ENCODE measurements at places on chromosomes 2 and 18.

- DNase-seq: no peak
Measured at GRCh38 chr2:204574486-204574885, 29.2 kb downstream of the PARD3B start.

DNA sequence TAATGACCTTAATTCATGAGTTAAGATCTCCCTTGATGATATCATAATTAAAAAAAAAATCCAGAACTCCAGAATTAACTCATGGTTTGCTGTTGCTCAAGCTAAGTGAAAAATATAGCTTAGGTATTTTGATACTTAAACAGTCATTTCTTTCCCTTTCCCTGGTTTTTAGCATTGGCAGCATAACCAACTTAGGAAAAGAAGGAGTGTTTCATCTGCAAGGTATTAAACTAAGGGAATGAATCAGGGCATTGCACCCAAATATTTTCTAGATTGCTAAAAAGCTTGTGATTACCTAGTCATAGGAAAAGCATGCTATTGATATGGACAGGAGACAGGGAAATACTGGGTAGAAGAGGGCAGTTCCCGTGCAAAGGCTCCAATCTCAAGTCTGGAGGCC lies 207.2 kb downstream of the LRP1B start:
- no peak for DNase-seq

- DNase-seq: no peak
Measured at GRCh38 chr18:57029761-57030160, 117.1 kb upstream of the BOD1L2 start.

DNA sequence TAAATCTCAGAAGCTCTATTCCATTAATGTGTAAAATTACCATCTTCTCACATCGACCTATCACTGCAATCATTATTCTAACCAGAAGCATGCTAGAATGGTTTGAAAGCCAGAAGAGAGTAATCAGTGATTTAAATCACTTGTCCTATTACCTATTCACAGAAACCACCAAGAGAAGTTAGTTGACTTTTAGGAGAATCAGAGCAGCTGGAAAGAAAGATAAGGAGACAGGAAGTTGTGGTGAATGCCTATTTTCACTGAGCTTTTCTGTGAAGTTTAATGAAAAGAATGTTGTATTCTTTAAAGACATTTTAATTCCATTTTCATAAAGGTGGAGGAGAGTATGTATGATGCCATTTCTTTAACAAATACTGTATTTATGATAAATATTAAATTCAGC lies 352.6 kb upstream of the CRIM1 start:
- DNase-seq: no peak

GRCh38 chr2:8574196-8575037 lies 107.4 kb upstream of the ID2 start:
- no peak for DNase-seq

DNA sequence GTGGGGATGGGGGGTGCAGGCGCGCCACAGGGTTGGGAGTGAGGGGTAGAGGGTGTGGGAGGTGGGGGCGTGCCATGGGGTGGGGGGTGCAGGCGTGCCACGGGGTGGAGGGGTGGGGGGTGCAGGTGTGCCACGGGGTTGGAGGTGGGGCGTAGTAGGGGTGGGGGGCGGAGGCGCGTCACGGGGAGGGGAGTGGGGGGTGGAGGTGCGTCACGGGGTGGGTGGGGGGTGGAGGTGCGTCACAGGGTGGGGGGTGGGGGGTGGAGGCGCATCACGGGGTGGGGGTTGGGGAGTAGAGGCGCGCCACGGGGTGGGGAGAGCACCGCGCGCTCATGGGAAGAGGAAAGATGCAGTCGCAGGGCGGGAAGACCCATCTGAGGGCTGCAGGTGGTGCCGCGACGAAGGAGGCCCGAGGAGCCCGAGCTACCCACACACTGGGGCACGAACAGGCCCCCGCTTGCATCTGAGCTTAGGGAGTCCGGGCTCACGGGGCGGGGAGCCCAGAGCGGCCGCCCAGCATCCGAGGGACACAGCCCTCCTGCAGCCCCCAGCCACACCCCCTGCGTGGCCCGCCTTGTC lies 37.5 kb downstream of the SNED1 start:
- no peak for DNase-seq

- DNase-seq: no peak
Measured at GRCh38 chr2:86068136-86068588, 37.5 kb downstream of the POLR1A start.

GRCh38 chr2:65366595-65367125 lies 65.7 kb downstream of the SPRED2 start:
- no peak for DNase-seq

DNA sequence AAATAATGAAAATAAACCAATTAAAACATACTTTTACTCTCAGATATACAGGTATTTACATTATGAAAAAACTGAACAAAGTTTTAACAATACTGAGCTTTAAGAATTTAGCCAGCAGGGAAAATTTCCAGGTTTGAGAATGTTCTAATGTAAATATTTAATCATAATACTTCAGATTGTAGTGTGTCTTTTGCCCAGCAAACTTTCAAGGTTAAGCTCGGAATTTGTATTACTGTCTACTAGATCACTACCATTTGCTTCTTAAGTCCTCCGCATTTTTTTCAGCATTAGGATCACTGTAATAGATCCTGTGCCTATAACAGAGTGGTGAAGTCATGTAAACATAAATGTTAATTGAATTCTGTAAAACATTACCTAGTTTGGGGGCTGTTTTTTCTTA lies 52.7 kb downstream of the CFAP210 start:
- no peak for DNase-seq

GRCh38 chr2:212912445-212913103 lies 238.8 kb downstream of the IKZF2 start:
- DNase-seq: no peak

DNA sequence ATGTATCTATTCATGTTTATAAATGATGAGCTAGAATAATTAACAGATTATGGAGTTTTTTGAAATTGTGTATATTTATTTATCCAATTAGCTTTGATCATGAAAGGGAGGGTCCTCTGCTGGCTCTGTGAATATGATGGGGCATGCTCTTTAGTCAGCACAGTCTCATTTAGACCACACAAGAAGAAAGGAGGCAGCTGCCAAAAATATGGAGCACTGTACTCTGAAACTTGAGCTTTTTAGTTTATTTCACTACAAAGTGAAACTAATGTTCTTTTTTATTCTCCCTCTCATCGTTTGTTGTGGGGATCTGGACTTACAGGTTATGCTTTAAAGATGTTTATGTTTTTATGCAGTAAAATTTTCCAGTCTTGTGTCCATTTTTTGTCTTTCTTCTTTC lies 266.9 kb upstream of the GULP1 start:
- DNase-seq: no peak

- no peak for DNase-seq
Measured at GRCh38 chr18:10530852-10531251, 5.0 kb downstream of the NAPG start.

GRCh38 chr2:135694711-135695110 lies 46.9 kb upstream of the UBXN4 start:
- no peak for DNase-seq

- no peak for DNase-seq
Measured at GRCh38 chr2:33314541-33314940, 161.9 kb upstream of the RASGRP3 start.

GRCh38 chr2:109472974-109473373 lies 140.8 kb downstream of the SEPTIN10 start:
- no peak for DNase-seq

DNA sequence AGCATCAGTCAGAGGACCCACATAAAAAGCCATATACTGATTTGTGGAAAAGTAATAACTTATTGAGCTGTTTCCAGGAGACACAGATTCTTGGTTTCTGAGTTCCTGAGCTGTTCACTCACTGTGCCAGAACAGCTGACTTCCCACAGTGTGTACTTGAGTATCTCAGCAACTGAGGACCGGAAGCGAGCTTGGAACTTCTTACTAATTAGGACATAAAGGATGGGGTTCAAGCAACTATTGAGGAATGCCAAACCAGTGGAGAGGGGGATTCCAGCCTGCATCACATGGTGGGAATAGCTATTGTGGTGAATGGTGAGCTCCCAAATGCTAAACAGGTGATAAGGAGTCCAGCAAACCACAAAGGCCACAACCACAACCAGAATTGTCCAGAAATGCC lies 16.4 kb downstream of the EEF1B2 start:
- DNase-seq: no peak

DNA sequence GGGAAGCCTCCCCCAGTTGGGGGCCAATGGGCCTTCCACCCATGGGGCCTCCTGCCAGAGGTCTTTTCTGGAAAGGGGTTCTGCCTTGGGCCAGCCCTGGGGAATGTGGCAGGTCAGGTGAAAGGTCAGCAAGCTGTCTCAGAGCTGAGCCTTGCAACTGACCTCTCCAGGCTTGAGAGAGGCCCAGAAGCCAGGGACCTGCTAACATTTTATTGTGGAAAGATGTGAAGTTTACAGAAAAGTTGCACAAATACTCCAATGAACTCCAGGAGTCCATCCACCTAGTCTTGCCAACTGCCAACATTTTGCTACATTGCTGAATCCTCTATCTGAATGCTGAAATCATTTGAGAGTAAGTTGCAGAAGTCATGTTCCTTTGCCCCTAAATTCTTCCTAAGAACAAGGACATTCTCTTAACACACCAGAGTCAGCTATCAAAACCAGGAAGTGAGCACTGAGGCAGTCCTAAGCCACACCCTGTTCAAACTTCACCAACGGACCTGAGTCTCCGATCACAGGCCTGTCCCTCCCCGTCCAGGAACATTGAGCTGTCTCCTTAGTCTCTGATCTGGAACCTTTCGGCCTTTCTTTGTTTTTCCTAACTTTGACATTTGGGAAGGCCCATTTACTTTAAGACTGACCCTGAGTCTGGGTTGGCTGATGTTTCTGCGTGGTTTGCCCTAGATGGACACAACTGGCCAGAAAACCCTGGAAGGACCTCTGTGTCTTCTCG lies 4.0 kb downstream of the SNORC start:
- DNase-seq: no peak

- no peak for DNase-seq
Measured at GRCh38 chr2:64548761-64549160, 24.6 kb downstream of the AFTPH start.

GRCh38 chr2:153394686-153395085 lies 83.9 kb downstream of the RPRM start:
- no peak for DNase-seq

GRCh38 chr2:141523199-141523598 lies 607.6 kb downstream of the LRP1B start:
- DNase-seq: no peak

DNA sequence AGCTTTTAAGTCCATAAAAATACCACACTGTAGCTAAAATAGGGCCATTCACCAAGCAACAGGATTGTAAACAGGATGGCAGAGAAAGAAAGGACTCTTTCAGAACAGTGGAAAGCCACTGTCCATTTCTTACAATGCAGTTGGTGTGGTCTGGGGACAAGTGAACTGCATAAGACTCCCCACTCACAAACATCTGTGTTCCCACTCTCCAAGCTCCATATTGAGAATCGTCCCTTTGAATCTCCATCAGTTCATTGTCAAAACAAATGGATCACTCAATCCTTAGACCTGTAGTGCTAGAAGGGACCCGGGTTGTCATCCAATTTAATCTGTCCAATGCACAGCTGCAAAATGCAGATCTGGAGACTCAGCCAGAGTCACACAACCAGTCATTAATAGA lies 347.4 kb upstream of the KLHL29 start:
- DNase-seq: no peak

GRCh38 chr2:67871686-67872412 lies 191.0 kb downstream of the C1D start:
- no peak for DNase-seq

DNA sequence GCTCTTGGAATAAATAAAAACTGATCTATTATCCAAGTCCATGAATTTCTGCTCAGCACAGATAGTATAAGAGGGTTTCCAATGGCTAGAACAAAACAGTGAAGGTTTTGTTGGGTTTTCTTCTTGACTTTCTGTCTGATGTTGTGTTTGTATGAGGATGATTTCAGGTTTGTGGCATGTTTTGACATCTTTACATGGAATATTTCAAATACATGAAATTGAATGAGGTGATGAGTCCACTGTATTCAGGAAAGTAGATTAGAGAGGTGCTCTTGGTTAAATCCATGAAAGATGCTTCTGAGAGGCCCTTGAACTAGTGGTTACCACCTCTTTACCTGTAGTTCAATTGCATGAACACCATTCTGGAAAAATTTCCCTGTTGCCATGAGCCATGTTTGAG lies 84.3 kb downstream of the RAPGEF4 start:
- no peak for DNase-seq

DNA sequence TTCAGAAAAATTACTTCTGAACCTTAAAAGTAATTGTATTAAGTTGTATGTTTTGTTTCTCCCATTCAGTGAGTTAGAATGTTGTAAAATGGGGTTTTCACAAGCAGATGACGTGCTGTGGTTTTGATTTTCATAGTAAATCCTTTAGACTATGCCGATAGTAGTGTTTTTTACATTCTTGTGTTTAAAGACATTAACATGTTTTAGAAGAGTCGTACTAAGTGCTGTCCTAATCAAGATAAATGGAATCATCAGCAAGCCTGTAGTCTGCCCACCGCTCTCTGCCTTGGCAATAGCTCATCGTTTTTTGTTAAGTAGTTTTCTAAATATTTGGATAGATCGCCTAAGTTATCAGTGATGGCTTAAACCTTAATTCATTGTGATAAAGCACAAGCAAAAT lies 21.5 kb downstream of the PKP4 start:
- DNase-seq: no peak

GRCh38 chr18:6590326-6590725 lies 139.2 kb upstream of the ARHGAP28 start:
- no peak for DNase-seq

DNA sequence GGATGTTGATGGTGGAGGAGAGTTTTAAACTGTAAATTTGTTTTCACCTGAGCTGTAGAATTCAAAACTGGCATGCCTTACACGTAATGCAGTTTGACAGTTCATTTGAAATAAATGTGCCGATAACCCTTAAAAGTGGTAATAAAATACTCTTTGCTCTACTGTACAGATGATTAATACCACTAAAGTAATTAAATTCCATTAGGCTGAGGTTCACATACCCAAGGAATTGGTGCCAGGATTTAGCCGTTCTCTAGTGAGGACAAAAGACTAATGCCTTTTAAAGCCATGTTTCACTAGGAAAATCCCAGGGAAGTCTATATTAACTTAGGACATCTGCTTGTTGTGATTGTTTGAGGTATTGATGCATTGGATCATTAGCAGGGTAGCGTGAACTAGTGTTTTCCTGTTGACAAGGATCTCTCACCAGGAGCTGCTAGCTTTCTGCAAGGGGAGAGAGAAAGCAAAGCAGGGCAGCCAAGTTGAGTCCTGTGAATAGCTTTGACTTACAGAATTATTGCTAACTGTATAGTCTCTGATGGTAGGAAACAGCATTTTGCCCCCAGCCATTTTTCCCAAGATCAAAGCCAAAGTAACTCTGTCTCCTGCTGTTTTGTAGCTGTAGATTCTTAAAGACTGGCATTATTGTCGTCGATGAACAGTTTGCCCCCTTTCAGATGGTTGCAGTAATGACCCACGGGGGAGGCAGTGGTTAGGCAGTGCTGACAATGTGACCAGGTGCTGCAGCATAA lies 280.9 kb upstream of the FANCL start:
- no peak for DNase-seq

GRCh38 chr2:28997237-28997846 lies 16.2 kb downstream of the TOGARAM2 start:
- DNase-seq: no peak

All from RPMI8226 (cell line).